ENCODE measurements at places on chromosomes 13 and 19. TPM values are rescaled to one million over a fixed set of nuclear protein-coding genes. Genes with fewer than 3 reads are reported as not detected.

DNA sequence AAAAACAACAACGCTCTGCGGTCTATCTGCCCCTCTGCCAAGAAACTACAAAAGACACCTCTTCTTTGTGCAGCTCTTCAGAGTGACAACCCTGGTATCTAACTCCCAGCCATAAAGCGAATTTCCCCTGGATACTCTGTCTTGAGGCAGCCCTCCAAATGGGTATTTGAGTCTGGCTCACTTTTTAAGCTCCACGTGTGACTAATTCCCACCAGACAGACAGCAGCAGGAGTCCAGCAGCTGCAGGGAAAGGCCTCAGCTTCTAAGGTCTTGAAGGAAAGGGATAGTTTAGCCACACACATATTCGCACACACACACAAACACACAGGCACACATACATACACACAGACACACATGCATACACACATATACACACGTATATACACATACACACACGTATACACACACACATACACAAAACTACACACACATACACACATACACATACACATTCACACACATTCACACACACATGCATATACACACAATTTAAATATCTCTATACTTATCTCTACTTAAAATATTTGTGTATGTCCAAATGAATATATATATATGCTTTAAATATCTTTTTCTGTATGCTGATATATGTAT lies 188.8 kb downstream of the TSHZ3 start:
- no peak for ATAC-seq

- ATAC-seq, result no peak
Observed at GRCh38 chr13:41500511-41500910, 43.2 kb downstream of the RGCC start.

DNA sequence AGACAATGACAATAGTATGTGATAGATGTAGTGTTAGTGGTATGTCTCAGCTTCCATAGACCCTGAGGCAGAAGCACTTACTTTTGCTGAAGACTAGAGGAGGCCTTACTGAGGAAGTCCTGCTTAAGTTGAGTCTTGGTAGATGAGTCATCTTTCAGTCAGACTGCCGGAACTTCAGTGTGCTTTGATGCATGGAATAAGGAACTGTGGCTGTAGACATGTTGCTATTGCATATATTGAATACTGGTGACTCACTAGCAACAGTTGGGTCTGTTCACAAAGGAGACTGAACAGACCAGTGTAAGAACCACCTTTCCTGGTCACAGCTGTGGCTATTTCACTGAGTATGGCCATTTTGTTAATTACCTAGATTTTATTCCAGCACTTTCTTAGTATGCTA lies 1000.6 kb downstream of the OLFM4 start:
- peak; percentile 98 for ATAC-seq

DNA sequence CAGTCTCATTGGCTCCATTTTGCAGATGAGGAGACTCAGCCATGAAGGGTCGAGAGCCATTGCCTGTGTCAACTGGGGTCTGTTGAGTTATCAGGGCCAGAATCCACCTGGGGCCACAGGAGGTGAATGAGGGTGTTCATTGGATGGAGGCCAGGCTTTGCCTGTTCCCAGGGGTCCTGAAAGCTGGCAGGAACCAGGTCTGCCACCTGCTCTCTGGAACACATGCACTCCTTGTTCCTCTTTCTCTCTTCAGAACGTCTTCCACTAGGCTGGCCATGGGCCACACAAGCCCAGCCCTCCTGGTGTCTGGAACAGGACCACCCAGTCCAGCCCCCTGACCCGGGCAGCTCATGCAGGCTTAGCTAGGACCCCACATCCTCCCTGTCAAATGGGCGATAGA lies 21.1 kb downstream of the PPP1R37 start:
- ATAC-seq, result no peak

- ATAC-seq, result peak; percentile 40
Observed at GRCh38 chr13:113458253-113459065, 5.2 kb upstream of the ADPRHL1 start.

GRCh38 chr19:29417048-29417447 lies 108.7 kb upstream of the VSTM2B start:
- no peak for ATAC-seq

DNA sequence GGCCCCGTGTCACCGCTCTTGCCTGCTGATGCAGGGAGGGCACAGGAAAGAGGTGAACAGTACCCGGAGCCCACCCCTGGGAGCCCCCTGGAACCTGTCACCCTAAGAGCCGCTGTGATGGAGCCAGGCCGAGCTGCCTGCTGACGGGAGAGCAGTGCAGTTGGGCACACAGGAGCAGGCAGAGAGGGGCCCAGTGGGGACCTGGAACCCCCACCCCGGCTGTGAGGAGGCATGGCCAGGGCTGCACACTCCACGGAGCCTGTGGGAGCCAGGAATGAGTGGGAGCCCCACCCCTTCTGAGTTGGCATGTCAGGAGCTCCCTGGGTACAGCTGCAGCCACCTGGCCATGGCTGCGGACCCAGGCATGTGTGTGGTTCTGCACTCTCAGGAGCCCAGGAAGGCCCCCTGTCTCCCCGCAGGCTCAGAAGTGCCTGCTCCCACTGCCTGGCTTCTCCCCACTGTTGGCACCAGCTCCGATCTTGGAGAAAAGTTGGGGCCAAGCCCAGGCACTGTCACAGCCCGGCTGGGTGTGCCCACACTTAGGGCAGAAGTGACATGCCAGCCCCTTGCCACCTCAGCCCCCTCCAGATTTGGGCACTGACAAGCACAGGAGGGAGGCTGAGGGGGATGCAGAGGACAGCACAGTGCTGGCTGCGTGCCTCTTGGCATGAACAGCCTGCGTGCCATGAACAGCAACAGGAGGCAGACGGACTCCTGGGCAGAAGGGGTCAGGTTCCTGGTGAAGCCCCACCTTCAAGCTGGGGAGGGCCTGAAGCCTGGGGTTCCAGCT lies 6.3 kb downstream of the CFAP97D2 start:
- ATAC-seq, result no peak

- no peak for ATAC-seq
Observed at GRCh38 chr13:98260357-98261164, 83.5 kb upstream of the RNF113B start.

- no peak for ATAC-seq
Observed at GRCh38 chr13:46004491-46004890, 48.1 kb downstream of the ZC3H13 start.

- peak; percentile 54 for ATAC-seq
Observed at GRCh38 chr13:29594710-29595379, 643 bp downstream of the SLC7A1 start.

GRCh38 chr13:109401307-109401706 lies 385.1 kb downstream of the IRS2 start:
- no peak for ATAC-seq

- no peak for ATAC-seq
Observed at GRCh38 chr19:46815833-46816627, 27.6 kb upstream of the SLC1A5 start.

- ATAC-seq, result peak; percentile 40
Observed at GRCh38 chr19:3669947-3670795, 30.1 kb downstream of the PIP5K1C start.

- ATAC-seq, result no peak
Observed at GRCh38 chr13:29480893-29481525, 114.5 kb downstream of the SLC7A1 start.

- no peak for ATAC-seq
Observed at GRCh38 chr13:44955406-44955805, 33.9 kb downstream of the NUFIP1 start.

- ATAC-seq, result no peak
Observed at GRCh38 chr13:73844986-73845385, 289.2 kb downstream of the KLF12 start.

- ATAC-seq, result no peak
Observed at GRCh38 chr19:51621178-51621577, 9.0 kb downstream of the SIGLEC5 start.

DNA sequence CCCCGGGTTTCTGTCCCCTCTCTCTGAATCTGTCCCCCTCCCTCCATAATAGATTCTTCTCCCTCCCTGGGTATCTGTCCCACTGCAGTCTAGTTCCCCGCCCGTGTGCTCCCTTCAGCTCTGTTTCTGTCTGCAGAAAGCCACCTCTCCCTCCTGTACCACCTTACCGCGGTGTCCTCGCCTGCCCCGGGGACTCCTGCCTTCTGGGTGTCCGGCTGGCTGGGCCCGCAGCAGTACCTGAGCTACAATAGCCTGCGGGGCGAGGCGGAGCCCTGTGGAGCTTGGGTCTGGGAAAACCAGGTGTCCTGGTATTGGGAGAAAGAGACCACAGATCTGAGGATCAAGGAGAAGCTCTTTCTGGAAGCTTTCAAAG lies 1.3 kb downstream of the FCGRT start:
- ATAC-seq, result peak; percentile 15

Gene ZNF610
- 1.7 TPM for total RNA-seq

Gene TPTE2
- 0.27 TPM for total RNA-seq

Gene VSTM1
- total RNA-seq, result not detected

Gene ZIC5
- 1.6 TPM for total RNA-seq

Gene KIR2DL1
- not detected for total RNA-seq

Gene LILRA2
- not detected for total RNA-seq

Gene LIG1
- total RNA-seq, result 40.2 TPM

Gene ZSWIM4
- total RNA-seq, result 13.4 TPM

Gene TMEM86B
- total RNA-seq, result 5.3 TPM

Gene PVR
- total RNA-seq, result 52.0 TPM

Gene CELF5
- total RNA-seq, result 0.16 TPM
